DMS 273 treated with DMSO at 0.1 percent for 48 hours (cell line): ENCODE measurements at places on chromosomes 3 and 15.

- DNase-seq = no peak
Observed at GRCh38 chr15:72342385-72342784, 22.4 kb upstream of the CELF6 start.

DNA sequence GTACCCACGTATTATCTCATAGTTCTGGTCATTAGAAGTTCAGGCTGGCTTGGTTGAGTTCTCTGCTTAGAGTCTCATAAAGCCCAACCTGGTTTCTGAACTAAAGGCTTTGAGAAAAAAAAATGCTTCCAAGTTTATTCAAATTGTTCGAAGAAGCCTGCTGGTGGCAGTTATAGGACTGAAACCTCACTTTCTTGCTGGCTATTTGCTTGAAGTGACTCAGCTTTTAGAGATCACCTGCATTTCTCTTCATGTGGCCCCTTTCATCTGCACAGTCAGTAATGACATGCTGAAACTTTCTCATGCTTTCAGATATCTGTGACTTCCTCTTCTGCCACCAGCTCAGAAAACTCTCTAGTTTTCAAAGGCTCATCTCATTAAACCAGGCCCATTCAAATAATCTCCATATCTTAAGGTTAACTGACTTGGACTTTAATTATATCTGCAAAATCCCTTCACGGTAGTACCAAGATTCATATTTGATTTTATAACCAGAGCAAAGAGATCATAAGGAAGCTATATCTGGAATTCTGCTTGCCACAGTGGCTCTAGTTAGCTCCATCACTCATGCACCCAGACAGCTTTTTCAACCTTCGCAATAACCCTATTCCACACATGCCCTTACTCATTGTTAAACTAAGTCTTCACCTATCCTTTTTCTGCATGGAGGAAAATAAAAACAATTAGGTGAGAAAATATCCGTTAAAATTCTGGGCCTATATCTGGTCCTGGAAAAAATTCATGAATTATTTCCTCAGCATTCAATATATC is 433.8 kb upstream of the CBLB start:
- no peak for DNase-seq

DNA sequence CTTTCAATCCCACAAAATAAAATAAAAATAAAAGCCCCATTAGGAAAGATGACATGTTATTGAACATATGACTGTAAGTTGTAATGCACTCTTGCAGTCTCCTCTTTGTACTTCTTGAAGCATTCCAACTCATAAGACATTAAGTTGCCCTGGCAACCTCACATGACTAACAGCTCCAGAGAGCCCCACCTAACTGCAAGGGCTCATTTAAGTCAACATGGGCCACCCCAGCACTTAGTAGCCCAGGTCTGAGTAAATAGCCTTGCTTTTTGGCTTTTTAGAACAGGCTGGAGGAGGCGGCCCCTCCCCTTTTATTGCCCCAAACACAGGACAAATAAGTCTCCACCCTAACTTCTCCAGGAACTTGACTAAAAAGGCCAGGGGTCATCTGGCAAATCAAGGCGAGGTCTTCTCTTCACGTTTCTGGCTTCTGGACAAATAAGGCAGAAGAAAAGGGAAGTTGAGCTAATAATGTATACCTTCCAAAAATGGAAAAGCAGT is 135.1 kb downstream of the TMCO5A start:
- no peak for DNase-seq

- no peak for DNase-seq
Observed at GRCh38 chr15:78061963-78062427, 15.5 kb downstream of the TBC1D2B start.

- DNase-seq = no peak
Observed at GRCh38 chr3:18558507-18558906, 133.4 kb upstream of the SATB1 start.

- no peak for DNase-seq
Observed at GRCh38 chr3:111700054-111700453, 104.9 kb upstream of the ZBED2 start.

GRCh38 chr3:183922421-183922820 is 37.7 kb upstream of the PARL start:
- no peak for DNase-seq

GRCh38 chr3:85652360-85652759 is 693.6 kb downstream of the CADM2 start:
- no peak for DNase-seq

DNA sequence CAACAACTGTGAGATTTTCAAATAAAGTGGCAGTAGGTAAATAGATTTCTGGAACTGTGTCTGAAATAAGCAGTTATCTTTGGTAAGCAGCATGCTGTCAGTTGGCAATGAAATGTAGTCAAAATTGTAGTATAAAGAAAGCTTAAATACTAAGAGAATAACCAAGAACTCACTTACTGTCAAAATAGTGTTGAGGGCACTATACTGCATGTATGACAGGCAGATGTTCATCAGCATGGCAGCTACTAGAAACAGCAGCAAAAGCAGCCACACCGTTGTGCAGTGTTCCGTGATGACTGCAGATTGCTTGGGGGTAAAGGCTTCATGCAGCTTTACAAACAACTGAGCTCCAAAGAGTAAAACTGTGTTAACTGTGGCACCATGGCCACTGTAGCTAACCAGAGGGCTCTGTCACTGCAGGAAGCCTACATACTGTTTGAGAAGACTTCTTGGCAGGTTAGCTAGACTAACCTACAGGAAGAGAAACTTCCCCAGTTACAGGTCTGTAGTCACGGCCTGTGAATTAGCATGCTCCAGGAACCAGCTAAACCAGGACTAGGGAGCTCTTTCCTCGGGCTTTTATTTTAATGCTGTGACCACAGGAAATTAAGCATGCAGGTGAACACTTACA is 459.7 kb downstream of the TBL1XR1 start:
- DNase-seq = no peak

- DNase-seq = no peak
Observed at GRCh38 chr15:25582886-25583285, 144.1 kb upstream of the UBE3A start.

GRCh38 chr3:59978979-59979378 is 929.2 kb upstream of the CFAP20DC start:
- no peak for DNase-seq

DNA sequence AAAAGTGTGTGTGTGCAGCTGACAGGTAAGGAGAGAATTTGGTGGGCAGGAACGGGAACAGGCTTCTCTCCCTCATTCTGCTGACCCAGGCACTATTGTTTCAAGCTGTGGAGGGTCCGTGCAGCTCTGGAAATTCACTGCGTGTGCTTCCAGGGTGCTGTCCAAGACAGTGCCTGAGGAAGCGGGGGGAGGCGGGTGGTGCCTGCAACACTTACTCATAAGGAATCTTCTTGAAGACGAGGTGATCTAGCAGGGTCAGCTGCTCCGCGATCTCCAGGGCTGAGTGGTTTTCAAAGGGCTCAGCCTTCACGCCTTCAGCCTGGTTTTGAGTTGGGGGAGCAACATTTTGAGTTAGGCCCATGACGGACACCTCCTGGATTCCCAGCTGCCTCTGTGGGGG is 46.6 kb upstream of the CTSH start:
- DNase-seq = no peak

GRCh38 chr3:50274371-50275104 is 4.3 kb upstream of the LSMEM2 start:
- no peak for DNase-seq

DNA sequence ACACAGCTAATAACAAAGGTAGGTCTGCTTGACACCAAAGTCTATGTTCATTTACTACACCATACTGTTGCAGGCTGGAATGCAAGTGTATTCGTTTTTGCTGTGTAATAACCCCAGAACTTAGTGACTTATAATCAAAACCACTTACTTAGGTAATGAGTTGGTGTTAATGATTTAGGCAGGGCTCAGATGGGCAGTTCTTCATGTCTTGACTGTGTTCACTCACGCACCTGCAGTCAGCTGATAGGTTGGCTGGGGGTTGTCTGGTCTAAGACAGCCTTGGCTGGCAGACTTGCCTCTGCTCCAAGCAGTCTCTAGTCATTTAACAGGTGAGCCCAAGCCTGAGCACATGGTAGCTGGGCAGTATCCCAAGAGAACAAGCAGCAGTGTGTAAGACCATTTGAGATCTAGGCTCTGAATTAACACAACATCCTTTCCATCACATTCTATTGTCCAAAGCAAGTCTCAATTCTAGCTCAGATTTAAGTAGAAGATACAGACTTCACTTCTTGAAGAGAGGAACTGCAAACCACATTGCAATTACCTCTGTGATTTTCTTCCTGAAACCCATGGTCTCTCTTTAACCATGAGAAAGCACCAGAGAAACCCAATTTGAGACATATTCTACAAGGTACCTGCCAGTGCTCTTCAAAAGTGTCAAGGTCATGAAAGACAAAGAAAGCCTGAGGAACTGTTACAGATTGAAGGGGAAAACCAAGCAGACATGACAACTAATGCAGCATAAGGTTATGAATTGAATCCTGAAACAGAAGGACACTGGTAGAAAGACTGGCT is 13.3 kb upstream of the DCLK3 start:
- no peak for DNase-seq

GRCh38 chr15:38684440-38685010 is 119.9 kb upstream of the RASGRP1 start:
- no peak for DNase-seq

DNA sequence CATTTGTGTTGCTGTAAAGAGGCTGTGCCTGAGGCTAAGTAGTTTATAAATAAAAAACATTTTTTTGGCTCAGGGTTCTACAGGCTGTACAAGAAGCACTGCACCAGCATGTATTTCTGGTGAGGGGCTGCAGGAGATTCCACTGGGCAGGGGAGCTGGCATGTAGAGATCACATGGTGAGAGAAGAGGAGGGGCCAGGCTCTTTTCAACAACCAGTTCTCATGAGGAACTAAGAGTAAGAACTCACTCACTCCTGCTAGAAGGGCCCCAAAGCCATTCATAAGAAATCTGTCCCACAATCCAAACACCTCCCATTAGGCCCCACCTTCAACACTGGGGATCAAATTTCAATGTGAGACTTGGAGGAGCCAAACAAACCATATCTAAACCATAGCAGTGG is 214.9 kb upstream of the LMCD1 start:
- DNase-seq = no peak

DNA sequence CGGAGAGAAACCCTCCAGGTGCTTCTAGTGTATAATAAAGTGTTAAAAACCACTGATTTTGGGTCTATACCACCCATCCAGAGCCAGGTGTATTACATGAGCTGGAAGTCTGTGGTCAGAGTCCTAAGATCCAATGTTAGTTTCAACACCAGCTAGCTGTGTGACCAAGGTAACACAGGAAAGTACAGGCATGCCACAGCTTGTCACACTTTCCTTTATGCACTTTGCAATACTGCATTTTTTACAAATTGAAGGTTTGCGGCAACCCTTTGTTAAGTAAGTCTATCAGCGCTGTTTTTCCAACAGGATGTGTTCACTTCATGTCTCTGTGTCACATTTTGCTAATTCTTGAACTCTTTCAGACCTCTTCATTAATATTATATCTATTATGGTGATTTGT is 201.3 kb upstream of the PRICKLE2 start:
- no peak for DNase-seq
